Stimulated activated CD4-positive, alpha-beta T cell treated with anti-CD3 and anti-CD28 coated beads, Interleukin-1b, Interleukin-23, amount 100 ng/mL, for 48 hours (primary cell): ENCODE measurements at places on chromosomes 7 and 10.

DNA sequence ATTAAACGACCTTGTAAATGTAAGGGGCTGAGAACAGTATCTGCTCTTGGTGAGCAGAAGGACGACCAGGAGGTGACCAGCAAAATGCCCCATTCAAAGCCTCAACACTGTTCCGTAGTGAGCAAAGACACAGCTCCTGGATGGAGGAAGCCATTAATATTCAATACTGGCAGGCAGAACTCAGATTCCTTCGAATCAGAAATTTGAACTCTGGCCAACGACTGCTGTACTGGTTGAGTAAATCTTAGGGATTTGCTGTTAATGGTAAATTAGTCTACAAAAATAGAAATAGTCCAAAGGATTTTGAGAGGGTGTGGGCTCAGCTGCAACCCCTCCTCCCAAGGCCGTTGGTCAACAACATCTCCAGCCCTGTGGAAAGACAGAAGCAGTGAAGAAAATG, 130.5 kb upstream of the PFKP start:
- DNase-seq, result no peak

GRCh38 chr7:71384094-71384493, 252.2 kb downstream of the GALNT17 start:
- no peak for DNase-seq

GRCh38 chr7:86972072-86972471, 87.4 kb downstream of the ELAPOR2 start:
- no peak for DNase-seq

- DNase-seq, result no peak
Observed at GRCh38 chr7:87784424-87784823, 91.7 kb downstream of the SLC25A40 start.

DNA sequence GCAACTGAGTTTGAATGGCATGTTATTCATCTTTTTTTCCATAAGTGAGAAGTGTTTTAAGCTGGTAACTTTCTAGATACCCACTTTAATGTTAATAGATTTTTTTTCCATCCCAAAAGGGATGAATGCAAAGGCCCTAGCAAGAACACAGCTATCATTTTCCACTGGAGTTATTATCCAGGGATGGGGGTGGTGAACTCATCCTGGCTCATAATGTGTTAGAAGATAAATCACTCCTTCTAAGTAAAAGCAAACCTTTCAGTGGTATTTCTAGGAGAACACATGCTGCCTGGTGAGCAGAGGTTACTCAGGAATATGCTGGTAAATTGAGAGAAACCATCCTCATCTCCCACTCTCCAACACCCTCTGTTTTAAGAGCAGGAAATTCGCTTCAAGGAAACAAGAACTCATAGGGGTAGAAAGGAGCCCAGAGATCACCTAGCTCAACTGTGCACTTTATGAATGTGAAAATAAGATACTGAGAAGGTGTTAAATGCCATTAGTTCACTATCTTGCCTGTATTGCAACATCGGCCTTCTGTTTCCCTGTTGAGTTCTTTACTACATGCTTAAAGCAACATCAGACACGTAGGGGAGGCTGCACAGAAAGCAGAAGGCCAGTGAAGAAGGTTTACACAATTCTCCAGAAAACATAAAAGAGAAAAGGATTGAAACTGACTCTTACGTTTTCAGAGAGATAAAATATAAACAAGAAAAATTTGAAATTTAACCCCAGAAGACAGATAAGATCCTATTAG, 264.0 kb upstream of the PRKCQ start:
- no peak for DNase-seq

GRCh38 chr7:71130031-71130679, 1.8 kb upstream of the GALNT17 start:
- DNase-seq, result no peak

DNA sequence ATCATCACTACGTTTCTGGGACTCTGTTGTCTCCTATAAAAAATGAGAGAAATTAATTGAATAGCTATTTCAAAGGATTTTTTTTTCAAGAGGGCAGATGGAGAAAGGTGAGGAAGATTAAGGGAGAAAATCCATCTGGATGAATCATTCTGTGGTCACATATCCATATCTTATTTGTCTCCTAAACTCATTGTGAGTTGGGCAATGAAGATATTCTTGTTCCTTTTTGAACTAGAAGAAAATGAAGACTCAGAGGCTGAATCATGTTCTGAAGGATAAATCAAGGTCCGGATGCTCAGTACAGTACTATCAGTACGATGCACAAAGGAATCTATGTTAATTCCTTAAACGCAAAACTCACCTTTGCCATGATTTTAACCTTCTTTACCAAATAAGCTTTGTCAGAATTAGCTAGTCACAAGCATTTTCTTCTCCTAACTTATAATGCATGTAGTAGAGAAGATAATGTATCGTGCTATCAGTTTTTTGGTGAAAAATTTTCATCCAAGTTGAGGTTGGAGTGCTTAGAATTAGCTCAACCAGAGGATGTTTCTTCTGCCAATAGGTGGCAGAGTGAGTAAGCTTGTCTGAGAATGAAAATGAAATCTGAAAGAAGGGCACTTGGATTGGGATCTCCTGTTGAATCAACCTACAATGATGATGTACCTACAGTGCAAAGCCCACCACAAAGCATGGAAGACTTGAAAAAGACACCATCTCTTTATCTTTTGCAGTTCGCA, 446.9 kb downstream of the KIF20B start:
- no peak for DNase-seq

GRCh38 chr10:51030480-51030879, 43.8 kb upstream of the PRKG1 start:
- no peak for DNase-seq
